ENCODE measurements at places on chromosomes 6 and 20. TPM values are rescaled to one million over a fixed set of nuclear protein-coding genes. Genes with fewer than 3 reads are reported as not detected.

DNA sequence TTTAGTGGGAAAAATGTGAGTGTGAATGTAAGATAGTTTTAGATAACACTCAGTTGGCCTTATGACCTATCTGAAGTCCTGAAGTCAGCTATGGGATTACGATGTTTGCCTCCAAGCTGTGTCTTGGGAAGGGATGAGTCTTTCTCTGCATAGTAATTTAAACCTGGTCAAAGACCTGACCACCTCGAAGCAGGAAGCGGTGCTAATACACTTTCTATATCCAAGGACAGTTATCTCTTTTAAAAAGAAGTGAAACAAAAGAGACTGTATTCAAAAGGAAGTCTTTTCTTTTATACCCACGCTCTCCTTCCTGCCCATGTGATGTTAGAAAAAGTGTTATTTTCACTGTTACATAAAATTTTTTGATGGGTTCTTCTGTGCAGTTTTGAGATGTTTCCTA, 94.9 kb downstream of the JARID2 start:
- DNase-seq = no peak
- peak overlapping the region; percentile 51 for H3K4me3 ChIP-seq
- H3K27ac ChIP-seq = peak overlapping the region; percentile 85
- no peaks in the 10 kb centered on the region for H3K27me3 ChIP-seq
- peaks cover 26% of the 10 kb centered on the region for H3K36me3 ChIP-seq

DNA sequence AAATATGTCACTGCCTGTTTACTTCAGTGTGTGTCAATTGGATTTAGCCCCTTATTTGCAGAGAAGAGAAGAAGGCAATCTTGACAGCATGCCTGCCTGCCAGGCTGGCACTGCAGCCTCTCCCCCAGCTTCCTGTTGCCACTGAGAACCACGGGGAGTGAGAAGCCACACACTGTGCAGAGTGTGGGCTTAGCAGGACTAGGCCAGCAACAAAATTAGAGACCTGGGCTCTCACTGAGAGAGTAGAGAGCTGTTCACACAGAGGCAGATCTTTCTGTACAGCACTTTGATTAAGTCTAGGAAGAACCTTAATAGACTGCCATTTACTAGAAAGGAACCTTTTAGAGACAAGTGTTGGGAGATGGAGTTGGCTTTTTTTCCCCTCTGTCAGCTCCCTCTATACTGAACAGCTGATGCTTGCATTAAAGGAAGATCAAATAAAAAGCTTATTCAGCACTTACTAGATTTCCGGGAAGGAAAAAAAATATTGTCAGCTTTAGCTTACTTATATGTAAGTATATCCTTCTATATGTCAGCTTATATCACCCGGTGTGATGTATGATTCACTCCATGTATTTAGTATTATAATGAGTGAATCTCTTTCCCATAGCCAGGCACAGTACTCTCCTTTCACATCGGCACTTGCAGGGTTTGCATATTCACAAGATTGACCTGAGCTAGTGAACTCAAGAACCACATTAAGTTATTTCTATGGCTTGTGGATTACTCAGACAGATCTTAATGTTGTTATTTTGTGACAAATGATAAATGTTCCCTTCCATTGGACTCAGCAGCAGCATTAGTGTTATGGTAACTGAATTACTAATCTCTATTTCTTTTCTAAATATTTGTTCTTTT, 851.0 kb upstream of the EPHA7 start:
- no peaks in the 10 kb centered on the region for H3K27me3 ChIP-seq
- no peak overlapping the region for H3K4me3 ChIP-seq
- DNase-seq = no peak
- no peak overlapping the region for H3K27ac ChIP-seq
- no peaks in the 10 kb centered on the region for H3K4me1 ChIP-seq

DNA sequence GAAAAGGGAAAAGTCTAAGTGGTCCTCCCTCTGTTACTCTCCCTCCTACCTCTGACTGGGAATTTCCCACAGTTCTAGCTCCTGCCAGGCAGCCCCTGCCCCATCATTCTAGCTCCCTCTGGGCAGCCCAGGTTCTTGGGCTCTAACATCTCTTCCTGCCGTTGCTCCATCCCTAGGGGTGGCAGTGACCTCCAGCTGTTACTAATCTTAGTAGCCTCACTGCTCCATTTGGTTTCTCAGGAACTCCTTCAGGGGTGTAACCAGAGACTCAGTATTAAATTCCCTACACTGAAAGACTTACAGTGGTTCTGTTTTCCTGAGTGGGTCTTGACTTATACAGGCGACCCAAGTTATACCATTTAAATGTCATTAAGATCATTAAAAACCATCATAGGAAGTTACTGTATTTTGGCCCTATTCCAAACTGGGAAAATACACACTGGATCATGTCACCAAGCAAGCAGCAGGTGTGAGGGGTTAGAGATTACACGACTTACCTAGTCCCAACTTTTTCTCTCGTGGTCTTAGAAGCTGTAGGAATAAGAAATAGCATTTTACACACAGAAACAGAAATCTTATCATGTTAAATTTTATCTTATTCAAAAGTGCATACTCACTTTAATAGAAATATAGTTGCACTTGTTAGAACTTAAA, 10.1 kb downstream of the DPM1 start:
- no peak overlapping the region for H3K4me3 ChIP-seq
- peaks cover 7% of the 10 kb centered on the region for H3K4me1 ChIP-seq
- DNase-seq = no peak
- no peaks in the 10 kb centered on the region for H3K27me3 ChIP-seq

DNA sequence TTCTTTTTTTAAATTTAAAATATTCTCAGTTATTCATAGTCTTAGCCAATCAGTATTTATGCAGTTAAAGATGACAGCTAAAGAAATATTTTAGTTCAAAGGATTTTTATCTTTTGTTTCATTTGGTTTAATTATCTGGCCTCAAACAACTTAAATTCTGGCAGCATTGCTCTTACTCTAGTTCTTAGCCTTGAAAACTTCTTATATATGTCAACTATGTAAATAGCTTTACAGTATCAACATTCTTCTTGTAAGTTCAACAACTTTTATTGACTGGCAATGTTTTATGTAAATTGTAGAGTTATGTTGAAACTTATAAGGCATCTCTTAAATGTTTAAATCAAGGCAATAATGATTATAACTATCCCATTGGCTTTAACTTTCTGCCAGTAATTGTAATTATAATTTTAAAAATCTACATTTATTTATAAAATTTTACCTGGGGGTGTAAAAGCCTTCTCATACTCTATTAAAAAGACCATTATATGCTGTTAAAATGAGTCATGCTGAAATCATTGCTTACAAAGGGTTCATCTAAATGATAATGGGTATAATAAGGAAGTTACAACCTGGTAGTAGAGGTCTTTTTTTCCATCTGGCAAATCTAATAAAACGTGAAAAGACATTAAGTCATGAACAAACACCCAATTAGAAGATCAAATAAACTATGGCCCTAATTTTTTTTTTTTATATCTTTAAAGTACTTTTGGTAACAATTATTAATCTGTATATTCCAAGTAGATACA, 45.8 kb upstream of the FAM184A start:
- no peak overlapping the region for H3K27ac ChIP-seq
- no peak overlapping the region for H3K4me3 ChIP-seq
- no peaks in the 10 kb centered on the region for H3K36me3 ChIP-seq
- DNase-seq = no peak
- H3K4me1 ChIP-seq = peaks cover 3% of the 10 kb centered on the region

DNA sequence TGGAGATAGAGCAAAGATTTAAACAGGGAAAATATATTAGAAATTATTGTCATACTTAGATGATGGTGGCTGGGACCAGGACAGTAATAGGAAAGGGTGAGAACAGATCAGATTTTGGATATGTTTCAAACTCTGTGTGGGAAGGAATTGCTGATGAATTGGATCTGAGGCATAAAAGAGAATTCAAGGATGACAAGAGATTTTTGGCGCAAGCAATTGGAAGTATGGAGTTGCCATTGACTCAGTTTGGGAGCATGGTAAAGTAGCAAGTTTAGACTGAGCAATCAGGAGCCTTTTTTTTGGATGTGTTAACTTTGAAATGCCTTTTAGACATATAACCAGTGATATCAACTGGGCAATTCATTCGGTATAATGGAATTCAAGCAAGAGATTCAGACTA, 14.4 kb downstream of the TAB2 start:
- peaks cover 87% of the 10 kb centered on the region for H3K4me1 ChIP-seq
- H3K4me3 ChIP-seq = peak overlapping the region; percentile 27
- no peaks in the 10 kb centered on the region for H3K27me3 ChIP-seq
- peak overlapping the region; percentile 39 for H3K27ac ChIP-seq
- no peak for DNase-seq

DNA sequence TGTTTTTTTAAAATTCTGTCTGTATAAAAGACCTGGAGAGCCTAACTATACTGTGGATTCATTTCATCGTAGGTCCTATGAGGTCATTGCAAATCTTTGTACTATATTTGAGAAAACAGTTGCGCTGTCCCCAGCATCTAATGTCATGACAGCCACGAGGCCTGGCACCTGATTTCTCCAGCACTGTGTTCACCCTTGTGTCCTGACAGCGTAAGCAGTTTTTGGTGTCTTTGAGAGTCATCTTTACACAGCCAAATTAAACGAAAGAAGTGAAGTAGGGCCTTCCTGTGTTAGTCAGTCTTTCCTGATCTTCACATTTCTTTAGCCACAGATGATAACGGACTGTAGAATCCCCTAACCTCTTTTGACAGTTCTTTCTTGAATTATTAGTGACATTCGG, 70.6 kb upstream of the PHACTR2 start:
- H3K27ac ChIP-seq = no peak overlapping the region
- H3K4me3 ChIP-seq = no peak overlapping the region
- peaks cover 4% of the 10 kb centered on the region for H3K27me3 ChIP-seq
- no peak for DNase-seq

- peak overlapping the region; percentile 72 for H3K27ac ChIP-seq
- no peaks in the 10 kb centered on the region for H3K36me3 ChIP-seq
- DNase-seq = no peak
- H3K4me3 ChIP-seq = peak overlapping the region; percentile 8
- peaks cover 40% of the 10 kb centered on the region for H3K4me1 ChIP-seq
Measured at GRCh38 chr20:32476684-32477593, 108.2 kb downstream of the NOL4L start.

DNA sequence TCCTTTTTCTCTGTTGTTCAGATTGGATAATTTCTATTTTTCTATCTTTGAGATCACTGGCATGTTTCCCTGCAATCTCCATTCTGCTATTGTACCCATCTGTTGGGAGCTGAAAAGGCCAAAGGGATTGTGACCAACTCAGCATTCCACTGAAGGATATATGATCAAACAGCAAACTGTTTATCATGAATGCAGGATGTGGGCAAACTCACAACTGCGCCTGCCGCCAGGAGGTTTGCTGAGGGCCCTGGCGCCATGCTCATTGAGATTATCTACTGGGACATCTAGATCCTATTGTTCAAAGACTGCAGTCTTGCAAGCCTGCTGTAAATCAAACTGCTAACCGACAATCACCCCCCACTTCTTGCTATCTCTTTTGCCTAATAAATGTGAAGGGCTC, 3.8 kb upstream of the FKBP1A start:
- peaks cover 15% of the 10 kb centered on the region for H3K4me1 ChIP-seq

SNHG17 gene
- total RNA-seq = 259 TPM

SLC35F1 gene
- 0.08 TPM for total RNA-seq
